ENCODE measurements at places on chromosomes 12 and 14.

DNA sequence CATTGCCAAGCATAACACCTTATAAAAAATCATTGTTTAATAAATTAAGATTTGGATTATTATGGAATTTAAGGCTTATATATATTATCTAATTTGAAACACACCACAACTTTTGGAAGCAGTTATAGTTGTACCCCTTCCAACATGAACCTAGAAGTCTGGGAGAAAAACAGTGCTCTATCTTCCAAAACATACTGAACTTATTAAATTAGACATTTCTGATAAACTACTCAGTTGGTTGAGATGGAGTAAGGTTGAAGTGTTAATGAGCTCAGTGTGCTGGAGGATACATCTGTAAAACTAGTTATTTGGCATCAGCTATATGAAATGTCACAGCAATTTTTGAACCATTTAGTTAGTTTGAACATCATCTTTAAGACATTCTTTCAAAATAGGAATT is 227.4 kb downstream of the ALX1 start:
- DNase-seq, result no peak

GRCh38 chr12:29198901-29199300 is 49.8 kb downstream of the FAR2 start:
- DNase-seq, result no peak

- DNase-seq, result no peak
Measured at GRCh38 chr12:127657036-127657435, 609.9 kb upstream of the TMEM132C start.

- no peak for DNase-seq
Measured at GRCh38 chr12:52798003-52798670, 2.2 kb upstream of the KRT3 start.

GRCh38 chr14:57168138-57168679 is 100.5 kb downstream of the EXOC5 start:
- peak; percentile 3 for DNase-seq

GRCh38 chr12:93448796-93449195 is 7.0 kb upstream of the UBE2N start:
- peak; percentile 29 for DNase-seq

DNA sequence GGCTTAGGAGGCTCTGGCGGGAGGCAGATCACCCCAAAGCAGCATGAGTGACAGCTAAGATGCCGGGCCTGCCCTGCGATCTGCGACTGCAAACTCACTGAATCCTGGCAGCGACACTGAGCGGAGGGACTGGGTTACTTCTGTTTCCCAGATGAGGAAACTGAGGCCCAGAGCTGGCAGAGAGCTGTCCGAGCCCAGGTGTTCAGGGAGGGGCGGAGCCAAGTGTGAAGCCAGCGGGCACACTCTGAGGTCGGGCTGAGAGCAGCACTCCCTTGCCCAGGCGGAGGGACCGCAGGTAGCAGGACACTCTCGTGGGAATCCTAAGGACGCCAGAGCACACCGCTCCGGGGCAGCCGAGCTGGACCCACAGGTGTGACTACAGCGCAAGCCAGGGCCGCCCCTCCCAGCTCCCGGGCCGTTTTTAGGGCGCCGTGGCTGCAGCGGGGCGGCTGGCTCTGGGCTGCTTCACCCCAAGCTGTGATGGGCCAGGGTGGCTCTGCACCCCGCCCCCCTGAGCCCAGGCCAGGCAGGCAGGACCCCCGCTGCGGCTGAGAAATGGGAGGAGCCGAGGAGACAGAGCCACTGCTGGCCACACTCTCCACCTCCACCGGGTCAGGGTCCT is 27.4 kb downstream of the MMP17 start:
- no peak for DNase-seq

DNA sequence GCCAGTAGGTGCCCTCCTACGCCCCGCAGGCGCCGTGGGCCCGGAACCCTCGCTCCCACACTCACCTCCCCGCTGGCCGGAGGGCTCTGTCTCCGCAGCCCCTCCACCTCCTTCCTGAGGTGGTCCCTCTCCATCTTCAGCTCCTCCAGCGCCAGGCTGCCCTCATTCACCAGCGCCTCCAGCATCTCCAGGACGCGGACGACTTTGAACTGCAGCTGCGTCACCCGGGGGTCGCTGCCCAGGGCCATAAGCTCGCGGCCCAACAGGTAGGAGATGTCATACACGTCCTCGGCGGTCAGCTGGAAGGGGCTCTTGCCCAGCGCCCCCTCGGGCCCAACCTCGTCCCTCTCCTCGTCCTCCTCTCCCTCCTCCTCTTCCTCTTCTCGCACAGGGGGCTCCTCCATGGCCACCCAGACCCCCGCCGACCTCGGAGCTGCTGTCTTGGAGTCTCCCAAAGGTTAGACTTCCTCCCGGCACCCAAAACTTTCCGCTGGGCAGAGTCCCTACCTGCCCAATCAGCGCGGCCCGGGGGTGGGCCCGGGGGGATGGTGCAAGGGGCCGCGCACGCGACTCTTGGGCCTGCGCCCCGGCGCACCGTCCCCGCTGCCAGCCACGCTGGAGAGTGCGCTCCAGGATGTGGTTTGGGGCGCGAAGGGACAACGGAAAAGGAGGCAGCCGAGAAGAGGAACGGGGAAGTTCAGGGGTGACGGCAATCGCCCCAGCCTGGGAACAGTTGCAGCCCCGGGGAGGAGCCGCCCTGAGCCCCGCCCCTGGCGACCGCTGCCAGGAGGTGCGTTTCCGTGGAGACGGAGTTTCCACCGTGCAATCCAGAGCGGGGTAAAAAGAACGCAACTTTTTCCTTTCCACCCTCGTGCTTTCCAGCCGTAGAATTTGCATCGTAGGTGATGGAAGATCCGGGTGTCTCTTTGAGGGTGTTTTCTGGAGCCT is at the start of gene RILPL2:
TSS of gene RILPL2 (minus strand) at position 668 of the 948 bp plus-strand sequence. CDS start at position 404, 264 bp downstream.
- DNase-seq, result peak; percentile 98

DNA sequence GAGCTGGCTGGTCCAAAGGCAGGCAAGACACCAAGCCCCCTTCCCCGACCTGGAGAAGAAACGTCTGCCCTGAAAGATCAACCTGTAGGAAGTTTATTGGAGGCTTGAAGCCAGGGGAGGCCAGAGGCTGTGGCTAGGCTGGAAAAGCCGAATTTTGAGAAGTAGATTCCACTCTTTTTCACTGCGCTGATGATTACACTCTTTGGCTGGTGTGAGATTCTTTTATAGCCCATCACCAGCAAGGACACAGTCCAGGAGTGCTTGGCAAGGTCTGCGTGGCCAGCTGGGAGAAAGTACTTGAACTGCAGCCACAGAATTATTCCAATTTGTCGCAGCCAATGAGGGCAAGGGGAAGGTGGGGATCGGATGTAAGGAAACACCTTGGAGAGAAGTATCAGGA is 45.0 kb downstream of the SYNE3 start:
- no peak for DNase-seq

DNA sequence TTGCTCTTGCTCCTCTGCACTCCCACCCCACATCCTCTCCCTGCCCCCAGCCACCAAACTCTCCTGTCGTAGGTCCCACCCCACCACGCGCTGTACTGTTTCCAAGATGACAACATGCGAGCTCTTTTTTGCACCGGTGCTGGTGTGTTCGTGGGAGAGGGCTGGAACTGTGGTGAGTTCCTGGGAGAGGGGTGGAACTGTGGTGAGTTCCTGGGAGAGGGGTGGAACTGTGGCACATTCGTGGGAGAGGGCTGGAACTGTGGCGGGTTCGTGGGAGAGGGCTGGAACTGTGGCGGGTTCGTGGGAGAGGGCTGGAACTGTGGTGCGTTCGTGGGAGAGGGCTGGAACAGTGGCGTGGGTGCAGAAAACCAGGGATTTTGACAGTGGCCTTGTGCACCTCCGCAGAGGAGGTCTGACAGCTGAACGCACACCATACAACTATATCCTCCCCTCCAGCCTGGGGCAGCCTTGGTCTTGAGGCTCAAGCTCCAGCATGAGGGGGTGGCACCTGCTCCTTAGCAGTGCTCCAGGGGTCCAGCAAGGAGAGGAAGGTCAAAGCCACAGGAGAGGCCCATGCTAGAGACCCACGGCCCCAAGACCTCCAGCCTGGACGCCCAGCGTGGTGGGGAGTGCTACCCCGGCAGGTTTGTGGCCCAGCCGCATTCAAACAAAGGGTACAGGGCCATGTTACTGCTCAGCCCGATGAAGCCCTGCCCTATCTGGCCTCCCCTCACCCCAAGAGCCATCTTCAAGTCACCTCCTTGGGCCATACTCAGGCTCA is 50.1 kb downstream of the ACTN1 start:
- no peak for DNase-seq

DNA sequence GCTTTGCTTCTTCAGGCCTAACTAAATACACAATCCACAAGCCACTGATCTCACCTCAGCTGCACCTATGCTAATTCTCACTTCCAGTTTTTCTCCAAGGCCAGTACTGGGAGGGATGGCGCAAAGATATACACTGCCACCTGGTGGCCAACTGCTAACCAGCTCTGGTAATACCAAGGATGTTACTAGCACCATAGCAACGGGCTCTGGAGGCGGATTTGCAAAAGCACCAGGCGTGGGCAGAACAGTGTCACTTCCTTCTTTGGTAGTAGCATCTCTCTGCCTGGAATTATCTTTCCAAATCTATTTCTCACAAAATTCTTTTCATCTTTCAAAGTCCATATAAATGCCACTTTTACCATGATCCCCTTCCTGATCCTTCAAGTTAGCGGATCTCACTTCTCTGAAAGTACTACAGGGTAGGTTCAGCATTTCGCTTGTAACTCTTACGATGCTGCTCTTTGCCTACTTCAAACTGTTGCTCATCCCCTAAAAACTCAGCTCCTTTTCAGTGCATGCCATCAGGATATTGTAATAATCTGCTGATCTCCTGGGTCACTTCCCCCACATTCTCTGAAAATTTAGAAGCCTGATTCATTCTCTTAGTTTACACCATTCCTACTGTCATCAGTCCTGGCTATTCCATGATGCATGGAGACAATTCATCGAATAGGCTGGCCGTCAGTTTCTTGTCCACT is 37.1 kb upstream of the FOXJ2 start:
- peak; percentile 94 for DNase-seq

GRCh38 chr12:95484524-95484923 is 10.6 kb downstream of the METAP2 start:
- no peak for DNase-seq

DNA sequence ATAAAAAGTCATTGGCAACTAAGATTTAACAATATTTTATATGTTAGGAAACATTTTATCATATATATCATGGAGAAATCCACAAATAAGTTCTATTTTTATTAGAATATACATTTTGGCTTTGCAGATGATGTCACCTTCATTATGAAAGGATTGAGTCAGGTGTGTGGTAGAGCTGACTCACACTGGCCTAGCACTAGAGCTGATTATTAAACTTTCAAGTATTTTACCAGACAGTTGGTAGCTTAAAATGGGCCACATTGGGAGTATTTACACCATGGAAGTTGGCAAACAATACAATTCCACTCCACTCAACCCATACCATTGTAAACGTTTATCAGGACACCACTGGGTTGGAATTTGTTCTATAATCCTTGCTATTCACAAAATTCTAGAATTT is 1036.6 kb downstream of the TRHDE start:
- DNase-seq, result no peak

DNA sequence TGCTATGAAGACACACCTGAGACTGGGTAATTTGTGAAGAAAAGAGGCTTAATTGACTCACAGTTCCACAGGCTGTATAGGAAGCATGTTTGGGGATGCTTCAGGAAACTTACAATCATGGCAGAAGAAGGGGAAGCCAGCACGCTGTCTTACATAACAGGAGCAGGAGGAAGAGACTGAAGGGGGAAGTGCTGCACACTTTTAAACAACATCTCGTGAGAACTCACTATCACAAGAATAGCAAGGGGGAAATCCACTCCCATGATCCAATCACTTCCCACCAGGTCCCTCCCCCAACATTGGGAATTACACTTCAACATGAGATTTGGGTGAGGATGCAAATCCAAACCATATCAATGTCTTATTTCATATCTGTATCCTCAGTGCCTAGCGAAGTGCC is 307.2 kb downstream of the ATP23 start:
- peak; percentile 13 for DNase-seq

- DNase-seq, result no peak
Measured at GRCh38 chr12:92543840-92544239, 158.9 kb upstream of the PLEKHG7 start.

DNA sequence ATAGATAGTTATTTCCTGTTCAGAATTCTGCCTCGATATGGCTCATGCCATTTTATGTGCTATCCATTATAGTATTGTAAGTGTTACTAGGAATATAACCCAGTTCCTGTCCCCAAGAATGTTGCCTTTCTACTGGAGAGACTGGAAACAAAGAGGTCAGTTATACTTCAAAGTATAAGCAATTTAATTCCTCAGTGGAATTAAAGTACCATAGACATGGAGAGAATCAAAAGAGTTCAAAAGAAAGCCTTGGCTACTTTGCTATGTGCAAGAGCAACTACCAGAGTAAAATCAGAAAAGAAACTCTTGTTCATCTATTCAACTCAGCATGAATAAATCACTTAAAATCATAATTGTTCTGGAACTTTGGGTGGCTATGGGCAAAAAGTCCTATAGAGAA is 173.2 kb upstream of the EEA1 start:
- DNase-seq, result no peak

GRCh38 chr14:59126714-59127436 is 61.6 kb upstream of the DAAM1 start:
- DNase-seq, result peak; percentile 72

- DNase-seq, result peak; percentile 1
Measured at GRCh38 chr14:79369359-79370332, 841.7 kb downstream of the DIO2 start.

DNA sequence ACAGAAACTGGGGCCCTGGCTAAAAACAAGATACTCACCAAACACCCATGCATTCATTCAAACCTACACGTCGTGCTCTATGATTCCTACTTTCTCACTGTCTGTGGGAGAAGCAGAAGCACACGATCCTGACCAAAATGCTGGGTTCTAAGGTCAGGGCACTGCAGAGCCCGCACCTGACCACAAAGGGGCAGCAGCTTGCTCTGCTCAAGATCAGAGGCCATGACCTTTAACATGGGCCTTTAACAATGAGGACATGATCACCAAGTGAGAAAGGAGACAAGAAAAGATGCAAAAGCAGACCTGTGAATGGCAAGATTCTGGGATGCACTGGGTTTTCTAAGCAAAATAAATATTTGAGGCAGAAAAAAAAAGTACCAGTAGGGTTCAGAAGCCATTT is 40.1 kb upstream of the VPS33A start:
- no peak for DNase-seq

- DNase-seq, result no peak
Measured at GRCh38 chr12:89799316-89799715, 90.7 kb upstream of the ATP2B1 start.

All from suppressor macrophage (primary cell).